ENCODE measurements at places on chromosomes 2 and 18.

DNA sequence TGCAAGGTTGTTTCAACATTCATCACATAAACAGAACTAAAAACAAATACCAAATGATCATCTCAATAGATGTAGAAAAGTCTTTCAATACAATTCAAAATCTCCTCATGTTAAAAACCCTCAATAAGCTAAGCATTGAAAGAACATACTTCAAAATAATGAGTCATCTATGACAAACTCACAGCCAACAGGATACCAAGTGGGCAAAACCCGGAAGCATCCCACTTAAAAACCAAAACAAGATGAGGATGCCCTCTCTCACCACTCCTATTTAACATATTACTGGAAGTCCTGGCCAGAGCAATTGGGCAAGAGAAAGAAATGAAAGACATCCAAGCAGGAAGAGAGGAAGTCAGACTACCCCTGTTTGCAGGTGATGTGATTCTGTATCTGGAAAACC, 992.2 kb upstream of the PIK3C3 start:
- no peak for DNase-seq

- DNase-seq = no peak
These were observed 479.3 kb upstream of the NXPH2 start for GRCh38 chr2:139259422-139260051.

DNA sequence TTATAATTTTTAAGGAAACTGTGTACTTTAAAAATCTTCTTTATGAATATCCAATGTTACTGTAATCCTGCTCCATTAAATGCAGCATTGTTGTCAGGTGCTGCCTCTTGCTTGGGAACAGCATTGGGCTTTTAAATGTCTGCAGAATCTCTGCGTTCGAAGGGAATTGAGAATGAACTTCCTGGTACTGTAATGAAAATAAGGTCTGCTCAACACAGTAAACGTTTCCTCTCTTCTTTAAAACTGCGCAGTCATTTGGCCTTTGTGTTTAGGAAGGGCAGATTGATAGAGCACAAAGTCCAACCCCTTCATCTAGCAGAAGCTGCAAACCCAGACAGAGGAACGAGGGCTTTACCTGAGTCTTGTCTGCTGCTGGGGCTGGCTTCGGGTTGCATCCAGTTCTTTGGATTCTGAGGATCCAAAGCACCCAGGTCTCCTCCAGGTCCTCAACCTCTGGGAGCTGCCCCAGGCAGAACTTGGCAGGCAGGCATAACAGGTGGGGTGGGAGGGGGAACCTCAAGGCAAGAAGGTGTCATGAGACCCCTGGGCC, 104.5 kb downstream of the UGGT1 start:
- no peak for DNase-seq

GRCh38 chr2:236177604-236177966, 9.4 kb upstream of the GBX2 start:
- no peak for DNase-seq

GRCh38 chr18:35731701-35732100, 150.2 kb downstream of the GALNT1 start:
- DNase-seq = no peak

- DNase-seq = no peak
These were observed 64.9 kb downstream of the CYBRD1 start for GRCh38 chr2:171587132-171587531.

DNA sequence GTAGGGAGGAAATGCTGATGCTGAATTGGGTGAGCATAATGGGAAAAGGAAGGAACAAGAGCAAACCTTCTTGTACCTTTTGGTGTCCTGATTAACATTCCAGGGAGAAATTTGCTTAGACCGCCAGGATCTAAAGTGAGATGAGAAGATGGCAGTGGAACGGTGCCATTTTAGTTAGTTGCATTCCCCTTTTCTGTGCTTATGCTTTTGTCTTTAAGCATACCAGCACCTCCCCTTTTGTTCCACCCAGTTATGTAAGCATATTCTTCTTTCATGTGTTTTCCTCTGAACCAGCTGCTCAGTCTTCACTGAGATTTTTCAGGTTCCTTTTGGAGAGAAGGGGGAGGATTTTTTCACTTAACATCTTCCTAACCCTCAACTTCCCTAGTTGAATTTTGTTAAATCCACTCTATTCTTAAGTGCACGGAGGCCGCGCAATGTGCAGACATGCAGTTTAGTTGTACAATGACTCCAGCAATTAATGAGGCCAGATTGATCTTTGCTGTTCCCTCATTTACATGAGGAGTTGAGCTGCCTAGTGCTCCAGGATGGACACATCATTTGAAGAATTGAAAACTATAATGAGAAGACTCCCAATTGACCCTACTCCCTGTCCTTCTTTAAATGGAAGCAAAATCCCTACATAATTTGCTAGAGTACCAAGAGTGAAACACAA, 73.9 kb downstream of the MAP4K4 start:
- peak; percentile 19 for DNase-seq

GRCh38 chr18:59835605-59836379, 64.0 kb upstream of the PMAIP1 start:
- DNase-seq = no peak

- no peak for DNase-seq
These were observed 235.4 kb downstream of the NDUFA10 start for GRCh38 chr2:239789711-239790110.

DNA sequence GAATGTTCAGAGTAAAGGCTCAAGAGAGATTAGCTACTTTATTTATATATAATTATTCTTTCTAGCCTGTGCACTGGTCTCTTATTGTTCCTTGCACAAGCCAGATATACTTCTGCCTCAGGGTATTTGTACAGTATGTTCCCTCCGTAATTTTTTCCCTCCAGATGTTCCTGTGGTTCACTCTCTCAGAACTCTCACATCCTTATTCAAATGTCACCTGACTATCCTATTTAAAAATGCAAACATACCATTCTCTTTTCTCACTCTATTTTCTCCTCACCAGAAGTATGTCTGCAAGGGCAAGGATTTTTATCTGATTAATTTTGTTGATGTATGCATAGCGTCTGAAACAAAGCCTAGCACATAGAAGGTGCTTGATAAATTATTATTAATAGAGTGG, 64.0 kb upstream of the CERS6 start:
- no peak for DNase-seq

All from CD4-positive, alpha-beta T cell treated with Interleukin-4 for 1 hour (primary cell).